ENCODE measurements at places on chromosomes 5 and 9. TPM values are rescaled to one million over a fixed set of nuclear protein-coding genes. Genes with fewer than 3 reads are reported as not detected.

Gene HK3
- not detected for total RNA-seq

Gene TAF11L10
- total RNA-seq, result not detected

Gene IFNB1
- not detected for total RNA-seq

Gene LMX1B
- not detected for total RNA-seq

Gene GPX3
- total RNA-seq, result 3.5 TPM

Gene WNT8A
- total RNA-seq, result not detected

Gene ORM2
- total RNA-seq, result not detected

Gene PROB1
- total RNA-seq, result 1.9 TPM

Gene SPTLC1
- 68.5 TPM for total RNA-seq

Gene ANXA1
- total RNA-seq, result 525 TPM

Measured in endothelial cell of umbilical vein (primary cell).